ENCODE measurements at places on chromosomes 7 and 10. TPM values are rescaled to one million over a fixed set of nuclear protein-coding genes. Genes with fewer than 3 reads are reported as not detected.

- DNase-seq = no peak
Observed at GRCh38 chr10:123479640-123480039, 186.5 kb upstream of the GPR26 start.

GRCh38 chr10:124738441-124738840 is 5.7 kb downstream of the FAM53B start:
- DNase-seq = no peak

DNA sequence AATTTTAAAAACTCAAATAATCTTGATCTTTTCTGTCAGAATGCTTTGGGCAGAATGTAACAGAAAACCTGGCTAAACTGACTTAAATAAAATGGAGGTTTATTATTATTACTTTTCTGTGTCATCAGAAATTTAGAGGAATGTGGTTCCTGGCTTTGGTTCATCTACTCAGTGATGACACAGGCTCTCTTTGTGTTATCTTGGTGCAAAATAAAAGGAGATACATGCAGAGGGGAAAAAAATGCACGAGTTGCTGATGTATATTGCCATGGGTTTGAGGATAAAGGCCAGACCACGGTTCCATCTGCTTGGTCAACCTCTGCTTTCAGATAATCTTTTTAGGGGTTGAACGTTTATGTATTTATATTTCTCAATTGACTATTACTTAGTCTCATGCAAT is 181.4 kb downstream of the SUGCT start:
- DNase-seq = no peak

- DNase-seq = no peak
Observed at GRCh38 chr10:83212632-83213334, 926.5 kb upstream of the GHITM start.

GRCh38 chr7:93945756-93946535 is 24.4 kb downstream of the GNG11 start:
- DNase-seq = no peak

DNA sequence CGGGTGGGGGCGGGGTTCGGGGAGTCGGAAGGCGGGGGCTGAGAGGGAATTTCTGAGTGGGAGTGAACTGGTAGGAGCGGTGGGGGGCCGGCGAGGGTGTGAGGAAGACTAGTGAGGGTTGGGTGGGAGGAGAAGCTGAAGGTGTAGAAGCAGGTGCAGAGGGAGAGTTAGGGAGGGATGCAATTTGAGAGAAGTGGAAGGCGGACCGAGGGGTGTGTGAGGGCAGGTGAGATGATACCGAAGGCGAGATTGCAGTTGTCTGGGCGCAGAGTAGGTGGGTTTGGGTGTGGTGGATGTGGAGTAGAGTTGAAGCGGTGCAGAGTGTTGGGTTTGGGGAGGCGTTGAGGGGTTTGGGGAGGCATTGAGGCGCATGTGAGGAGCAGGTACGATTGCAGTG is 643 bp downstream of the KAT6B start:
- DNase-seq = no peak

DNA sequence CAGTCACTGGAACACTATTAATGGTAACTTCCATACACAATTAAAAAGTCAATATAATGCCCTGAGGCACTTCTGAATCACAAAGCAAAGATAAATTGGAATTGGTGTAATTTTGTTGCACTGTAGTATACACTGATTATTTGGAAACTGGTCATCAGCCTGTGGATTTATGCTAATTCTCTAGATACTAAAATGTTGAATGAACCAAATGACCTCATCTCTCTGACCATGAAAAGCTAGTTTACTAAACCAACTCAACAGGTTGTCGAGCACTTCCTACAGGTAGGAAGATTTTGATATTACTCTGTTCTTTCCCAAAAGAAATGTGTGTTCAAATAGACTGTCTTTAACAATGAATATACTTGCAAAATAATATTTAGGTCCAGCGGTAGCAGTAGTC is 5.3 kb downstream of the NRP1 start:
- DNase-seq = no peak

DNA sequence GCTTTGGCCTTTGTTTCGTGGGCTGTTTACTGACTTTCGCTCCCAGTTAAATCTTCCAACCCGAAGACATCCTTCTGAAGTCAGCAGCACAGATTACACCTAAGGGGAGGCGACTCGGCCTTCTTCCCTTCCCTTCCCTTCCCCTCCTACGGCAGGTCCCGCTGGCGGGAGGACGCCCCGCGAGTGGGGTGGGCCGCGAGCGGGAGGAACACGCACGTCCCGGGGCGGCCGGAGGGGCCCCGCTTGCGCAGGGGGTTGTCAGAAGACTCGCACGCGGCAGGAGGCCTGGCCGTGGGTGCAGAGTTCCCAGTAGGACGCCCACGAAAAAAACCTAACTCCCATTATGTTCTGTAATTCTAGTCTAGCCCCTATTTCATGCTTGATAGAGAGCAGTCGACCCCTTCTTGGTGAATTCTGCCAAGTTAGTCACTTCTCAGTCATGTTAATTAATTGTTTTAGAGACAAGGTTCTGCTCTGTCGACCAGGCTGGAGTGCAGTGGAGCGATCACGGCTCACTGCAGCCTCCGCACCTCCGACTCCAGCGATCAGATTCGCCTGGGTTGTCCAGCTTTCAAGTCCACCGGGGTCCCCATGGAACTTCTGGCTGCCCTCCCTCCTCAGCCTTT is 19.2 kb upstream of the ZNF32 start:
- DNase-seq = no peak

DNA sequence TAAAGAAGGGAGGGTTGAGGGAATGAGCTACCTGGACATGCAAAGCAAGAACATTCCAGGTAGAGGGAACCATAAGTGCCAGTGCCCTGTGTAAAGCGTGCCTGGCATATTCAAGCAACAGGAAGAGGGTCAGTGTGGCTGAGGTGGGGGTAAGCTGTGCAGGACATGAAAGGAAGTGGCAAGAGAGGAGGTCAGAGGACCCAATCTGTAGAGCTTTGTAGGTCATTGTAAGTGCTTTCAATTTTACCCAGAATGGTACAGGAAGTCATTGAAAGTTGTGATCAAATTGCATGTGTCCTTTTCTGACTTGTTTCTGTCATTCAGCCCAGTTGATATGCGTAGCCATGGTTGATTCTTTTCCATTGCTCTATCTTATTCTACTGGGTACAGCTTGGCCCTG is 156.6 kb downstream of the NOC3L start:
- DNase-seq = no peak

- DNase-seq = no peak
Observed at GRCh38 chr10:547591-548081, 141.8 kb downstream of the DIP2C start.

Gene PRR15
- total RNA-seq = not detected

Gene ASB4
- total RNA-seq = not detected

Gene GJD4
- total RNA-seq = not detected

Gene CPN1
- total RNA-seq = not detected

Gene ZNF365
- total RNA-seq = 1.5 TPM

Gene ABCB4
- total RNA-seq = 0.69 TPM

Data from natural killer cell treated with Interleukin-12 subunit alpha and Interleukin-12 subunit beta and Interleukin-15 and Interleukin-18, amount 100 ng/mL, for 72 hours (primary cell).